Kidney tubule cell (primary cell): ENCODE measurements at places on chromosomes 2 and 18.

DNA sequence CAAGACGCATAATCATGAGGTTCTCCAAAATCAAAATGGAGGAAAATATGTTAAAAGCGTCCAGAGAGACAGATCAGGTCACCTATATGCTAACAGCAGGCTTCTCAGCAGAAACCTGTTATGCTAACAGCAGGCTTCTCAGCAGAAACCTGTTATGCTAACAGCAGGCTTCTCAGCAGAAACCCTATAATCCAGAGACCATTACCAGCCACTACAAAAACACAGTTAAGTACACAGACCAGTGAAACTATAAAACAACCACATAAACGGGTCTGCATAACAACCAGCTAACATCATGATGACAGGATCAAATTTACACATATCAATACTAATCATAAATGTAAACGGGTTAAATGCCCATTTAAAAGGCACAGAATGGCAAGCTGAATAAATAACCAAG, 1548.4 kb upstream of the TMEFF2 start:
- DNase-seq, result no peak

DNA sequence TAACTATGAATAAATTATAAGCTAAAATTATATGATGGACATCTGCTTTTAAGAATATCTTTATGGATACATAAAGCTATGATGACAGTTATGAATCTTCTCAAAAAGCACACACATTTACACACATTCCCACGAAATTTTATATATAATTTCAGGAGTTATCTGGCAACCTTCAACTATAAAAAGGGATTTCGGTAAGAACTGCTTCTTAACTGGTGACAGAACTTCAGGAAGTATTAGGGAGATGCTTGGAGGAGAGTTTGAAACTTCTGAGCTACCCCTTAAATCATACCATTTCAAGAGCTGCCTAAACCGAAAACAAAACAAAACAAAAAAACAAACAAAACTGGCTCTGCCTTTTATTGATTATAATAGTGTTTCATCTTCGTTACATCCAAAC, 399.4 kb downstream of the ZEB2 start:
- DNase-seq, result no peak

DNA sequence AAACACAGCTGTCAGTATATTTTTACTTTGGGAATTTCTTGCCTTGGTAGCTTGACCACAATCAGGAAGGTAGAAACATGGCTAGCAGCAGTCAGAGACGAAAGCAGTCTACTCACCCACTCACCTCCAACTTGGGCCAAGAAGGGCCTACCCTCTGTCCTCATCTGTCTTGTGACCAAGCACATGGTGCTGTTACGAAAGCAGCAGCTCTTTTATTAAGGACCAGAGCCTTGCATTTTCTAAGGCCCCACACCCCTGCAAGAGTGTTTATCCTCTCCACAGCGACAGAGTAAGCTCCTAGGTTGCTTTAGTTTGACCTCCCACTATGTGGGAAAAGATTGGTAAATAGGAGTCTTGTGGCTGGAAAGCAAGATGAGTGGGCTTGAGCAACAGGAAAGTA, 31.3 kb upstream of the MSTN start:
- DNase-seq, result no peak

GRCh38 chr2:84450288-84451227, 8.5 kb downstream of the SUCLG1 start:
- no peak for DNase-seq

- no peak for DNase-seq
Measured at GRCh38 chr18:5490753-5491480, 52.9 kb downstream of the EPB41L3 start.

- no peak for DNase-seq
Measured at GRCh38 chr2:45319683-45320455, 291.2 kb downstream of the SRBD1 start.

DNA sequence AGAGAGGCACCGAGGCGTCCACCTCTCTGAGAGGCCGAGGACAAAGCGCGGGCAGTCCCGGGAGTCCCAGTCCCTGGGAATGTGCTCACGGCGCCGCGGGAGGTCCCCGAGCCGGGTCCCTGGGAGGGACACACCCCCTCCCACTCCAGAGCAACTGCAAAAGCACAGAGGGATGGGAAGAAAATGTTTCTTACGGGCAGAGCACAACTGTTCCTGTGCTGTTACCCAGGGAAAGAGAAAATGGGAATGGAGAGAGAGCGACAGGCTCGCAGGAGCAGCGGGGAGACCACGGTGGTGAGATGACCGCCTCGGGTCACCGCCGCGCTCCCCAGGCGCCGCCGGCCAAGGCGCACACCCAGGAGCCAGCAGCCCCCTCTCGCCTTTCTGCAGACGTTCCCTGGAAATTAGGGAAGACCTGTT, 1.2 kb upstream of the BCL11A start:
- peak; percentile 29 for DNase-seq

DNA sequence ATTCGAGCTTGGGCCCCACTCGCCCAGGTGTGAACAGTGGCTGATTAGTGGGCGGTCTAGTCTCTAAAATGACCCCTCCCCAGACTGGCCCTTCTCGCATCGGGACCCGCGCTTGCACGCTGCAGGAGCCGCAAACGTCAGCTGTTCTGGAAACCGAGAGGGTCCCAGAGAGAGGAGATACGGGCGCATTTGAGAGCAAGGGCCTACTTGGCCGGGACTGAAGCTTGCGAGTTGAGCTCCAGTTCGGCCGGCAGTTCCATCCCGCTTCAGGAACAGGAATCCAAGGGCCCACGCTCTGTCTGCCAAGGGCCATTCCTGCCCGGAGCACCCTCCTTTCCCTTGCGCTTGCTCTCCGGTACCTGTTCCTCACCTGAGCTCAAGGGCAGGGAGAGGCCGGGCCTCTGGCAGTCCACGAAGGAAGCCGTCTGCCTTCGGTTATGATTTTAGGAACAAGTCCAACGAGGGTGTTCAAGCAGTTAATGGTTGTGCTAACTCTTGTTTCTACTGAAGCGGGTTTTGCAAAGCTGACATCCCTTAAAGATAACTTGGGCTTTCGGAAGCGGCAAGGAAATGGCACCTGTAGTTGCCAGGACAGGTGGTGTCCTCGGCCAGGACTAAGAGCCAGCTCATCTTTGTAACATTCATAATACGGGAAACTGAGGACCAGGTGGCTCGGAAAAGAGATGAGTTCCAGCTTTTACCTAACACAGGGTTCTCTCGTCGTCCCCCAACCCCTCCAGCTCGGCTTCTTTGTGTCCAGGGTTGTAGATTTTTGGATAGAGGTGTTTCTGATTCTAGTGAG, 3.9 kb upstream of the DLX1 start:
- no peak for DNase-seq

DNA sequence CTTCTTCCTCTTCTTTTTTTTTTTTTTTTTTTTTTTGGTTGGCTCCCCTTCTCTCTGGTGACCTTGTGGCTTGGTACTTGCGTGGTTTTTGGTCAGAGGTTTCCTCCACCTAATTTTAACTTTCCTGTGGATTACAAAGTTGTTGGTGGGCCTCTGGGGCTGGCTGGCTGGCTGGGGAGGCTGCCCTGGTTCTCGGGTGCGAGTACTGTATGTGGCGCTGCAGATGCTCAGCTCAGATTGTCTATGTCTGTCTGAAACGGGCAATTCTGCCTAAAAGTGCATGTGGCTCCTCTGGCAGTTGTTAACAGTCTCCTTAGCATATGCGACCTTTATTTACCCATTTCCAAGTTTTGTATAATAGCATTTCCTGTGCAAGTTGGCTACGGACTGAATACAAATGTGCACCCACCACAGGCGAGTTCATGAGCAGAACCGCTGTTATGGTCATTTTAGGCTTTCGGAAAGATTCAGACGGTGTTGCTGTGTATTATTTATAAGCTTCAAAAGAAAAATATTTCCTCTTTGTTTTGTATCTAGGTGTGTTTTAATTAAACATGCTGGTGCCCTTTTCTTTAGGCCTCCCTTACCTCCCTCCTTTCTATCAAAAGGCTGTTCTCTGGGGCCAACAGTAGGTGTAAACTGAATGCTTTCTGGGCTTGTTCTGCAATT, 4.4 kb downstream of the TBR1 start:
- DNase-seq, result no peak

DNA sequence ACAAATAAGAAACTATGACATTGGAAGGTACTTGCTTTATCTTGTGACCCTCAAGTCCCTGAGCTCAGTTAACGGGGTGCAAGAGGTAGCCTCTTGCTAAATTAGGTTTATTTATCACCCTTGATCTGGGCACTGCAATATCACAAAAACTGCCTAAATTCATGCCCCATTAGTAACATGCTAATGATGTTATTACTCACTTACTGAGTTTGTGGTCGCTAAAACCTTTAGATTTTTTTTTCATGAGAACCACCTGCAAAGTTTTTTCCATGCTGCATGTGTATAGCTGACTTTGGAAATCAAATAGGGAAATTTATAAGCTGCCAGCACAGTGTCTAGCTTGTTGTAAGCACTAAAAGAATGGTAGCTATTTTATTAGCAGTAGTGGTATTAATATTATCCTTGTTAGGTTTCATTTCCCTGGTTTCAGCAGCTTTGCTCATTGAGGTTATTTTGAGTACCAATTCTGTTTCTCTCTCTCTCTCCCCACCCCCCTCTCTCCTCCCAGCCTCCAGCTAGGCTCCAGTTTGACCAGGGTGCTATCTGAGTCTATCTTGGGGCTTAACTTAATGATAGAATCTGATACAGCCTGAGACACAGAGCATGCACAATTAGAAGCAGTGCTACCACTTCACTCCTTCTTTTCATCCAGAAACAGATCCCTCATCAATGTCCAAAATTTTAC, 88.7 kb upstream of the ATP8B1 start:
- DNase-seq, result no peak

- peak; percentile 68 for DNase-seq
Measured at GRCh38 chr2:218880102-218880858, at the start of gene WNT10A. TSS of gene WNT10A (plus strand) at chr2:218880852. CDS start at chr2:218880996, 144 bp downstream.

GRCh38 chr2:233247744-233248143, 3.7 kb upstream of the ATG16L1 start:
- peak; percentile 99 for DNase-seq

GRCh38 chr2:153068052-153068451, 349.6 kb downstream of the ARL6IP6 start:
- DNase-seq, result no peak

DNA sequence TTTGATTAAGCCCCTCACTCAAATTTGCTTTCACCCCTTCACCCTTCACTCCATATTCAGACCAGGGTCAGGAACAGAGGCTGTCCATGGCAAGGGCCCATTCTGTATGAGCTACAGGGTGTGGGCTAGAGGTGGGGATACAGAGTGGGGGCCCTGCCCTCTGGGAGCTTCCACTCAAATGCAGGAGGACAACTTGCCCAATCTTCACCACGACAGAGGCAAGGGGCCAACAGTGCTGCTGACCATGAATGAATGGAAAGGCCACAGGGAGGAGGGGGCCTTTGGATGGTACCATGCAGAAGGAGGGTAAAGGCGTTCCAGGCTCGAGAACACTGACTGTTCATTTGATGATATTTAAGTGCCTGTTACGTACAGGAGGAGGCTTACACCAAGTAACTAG, 22.8 kb downstream of the ADRA2B start:
- DNase-seq, result no peak

DNA sequence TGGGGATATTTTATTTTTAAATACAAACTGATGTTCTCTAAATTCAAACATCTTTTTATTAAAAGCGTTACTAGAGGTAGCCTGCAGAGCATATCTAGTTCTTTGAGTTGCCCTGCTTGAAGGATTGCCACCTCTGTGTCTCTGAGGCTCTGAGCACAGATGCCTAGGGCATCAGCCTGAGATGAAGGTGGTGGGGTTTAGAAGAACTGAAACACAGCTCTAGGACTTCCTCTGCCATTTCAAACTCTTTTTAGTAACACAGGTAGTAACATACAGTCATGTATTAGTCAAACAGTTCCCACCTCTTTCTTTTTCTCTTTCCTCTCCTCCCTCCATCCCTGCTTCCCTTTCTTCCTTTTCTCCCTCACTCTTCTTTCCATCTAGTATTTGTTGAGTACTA, 57.6 kb downstream of the TTC21B start:
- no peak for DNase-seq
